Endothelial cell of coronary artery (primary cell): ENCODE measurements at places on chromosomes 2 and 18. TPM values are rescaled to one million over a fixed set of nuclear protein-coding genes. Genes with fewer than 3 reads are reported as not detected.

The ERMN gene
- not detected in 2 replicates for total RNA-seq

The CFC1 gene
- not detected in 2 replicates for total RNA-seq

The CXCR2 gene
- not detected in 2 replicates for total RNA-seq

The ST8SIA3 gene
- not detected in 2 replicates for total RNA-seq

The BARD1 gene
- 13.6 and 32.6 TPM in 2 replicates for total RNA-seq

The SAG gene
- not detected in 2 replicates for total RNA-seq

The CD8B2 gene
- total RNA-seq, result not detected in 2 replicates
